GM12878 (cell line): ENCODE measurements at places on chromosomes 7 and 10.

GRCh38 chr7:73704640-73705550 lies 14.6 kb downstream of the STX1A start:
- H3K36me3 ChIP-seq = no peaks in the 10 kb centered on the region; the same call in 1 of the 2 replicates
- H3K27ac ChIP-seq = no peak overlapping the region
- no peak for DNase-seq
- no peaks in the 10 kb centered on the region for H3K27me3 ChIP-seq

GRCh38 chr10:47332371-47332770 lies 10.1 kb downstream of the GDF2 start:
- no peaks in the 10 kb centered on the region; the same call in 1 of the 2 replicates for H3K27me3 ChIP-seq
- H3K27ac ChIP-seq = no peak overlapping the region
- H3K4me3 ChIP-seq = no peak overlapping the region

- H3K36me3 ChIP-seq = no peaks in the 10 kb centered on the region
- H3K27me3 ChIP-seq = no peaks in the 10 kb centered on the region
- H3K27ac ChIP-seq = no peak overlapping the region
- no peak overlapping the region for H3K4me3 ChIP-seq
These were observed 64.9 kb downstream of the MYOF start for GRCh38 chr10:93417266-93417665.

DNA sequence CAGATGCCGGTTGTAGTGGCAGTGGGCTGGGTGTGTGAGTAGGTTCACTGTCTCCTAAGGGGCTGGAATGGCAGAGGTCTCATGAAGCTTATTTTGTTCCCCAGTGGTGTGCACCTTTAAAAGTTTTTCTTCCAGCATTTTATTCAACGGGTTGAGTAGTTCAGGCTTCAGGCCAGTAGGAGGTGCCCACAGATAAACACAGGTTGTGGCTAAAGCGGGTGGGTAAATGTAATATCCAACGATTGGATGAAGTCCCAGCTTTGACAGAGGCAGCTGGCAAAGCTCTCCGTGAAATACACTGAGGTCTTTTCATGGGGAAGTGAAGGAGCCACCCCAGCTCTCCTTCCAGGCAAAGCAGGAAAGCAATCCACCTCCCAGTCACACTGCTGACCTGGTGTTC lies 339.8 kb upstream of the LRRTM3 start:
- H3K4me1 ChIP-seq = no peaks in the 10 kb centered on the region
- H3K36me3 ChIP-seq = no peaks in the 10 kb centered on the region
- no peak overlapping the region for H3K4me3 ChIP-seq
- DNase-seq = no peak
- H3K27ac ChIP-seq = no peak overlapping the region

DNA sequence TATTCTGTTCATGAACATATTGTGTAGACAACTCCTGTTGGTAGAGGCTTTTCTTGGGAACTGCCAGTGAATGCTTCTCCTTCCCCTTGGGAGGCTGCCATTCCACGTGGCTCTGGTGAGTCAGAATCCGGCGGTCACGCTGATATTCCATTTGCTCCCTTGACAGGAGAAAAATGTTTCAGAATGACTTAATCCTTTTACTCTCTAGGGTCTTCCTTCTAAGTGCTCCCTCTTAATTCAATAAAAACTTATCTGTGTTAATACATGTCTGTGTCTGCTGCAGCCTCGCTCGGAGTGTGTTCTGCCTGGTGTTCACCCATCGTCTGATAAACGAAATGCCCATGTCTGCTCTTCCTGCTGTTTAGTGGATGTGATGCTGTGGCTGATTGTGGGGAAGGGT lies 278.6 kb downstream of the ARHGAP12 start:
- DNase-seq = no peak
- H3K27ac ChIP-seq = no peak overlapping the region
- no peak overlapping the region for H3K4me3 ChIP-seq

GRCh38 chr7:42226354-42226941 lies 10.6 kb downstream of the GLI3 start:
- H3K36me3 ChIP-seq = no peaks in the 10 kb centered on the region
- no peaks in the 10 kb centered on the region for H3K4me1 ChIP-seq
- no peak for DNase-seq
- no peaks in the 10 kb centered on the region; the same call in 1 of the 2 replicates for H3K27me3 ChIP-seq
- no peak overlapping the region for H3K4me3 ChIP-seq
- H3K27ac ChIP-seq = no peak overlapping the region

DNA sequence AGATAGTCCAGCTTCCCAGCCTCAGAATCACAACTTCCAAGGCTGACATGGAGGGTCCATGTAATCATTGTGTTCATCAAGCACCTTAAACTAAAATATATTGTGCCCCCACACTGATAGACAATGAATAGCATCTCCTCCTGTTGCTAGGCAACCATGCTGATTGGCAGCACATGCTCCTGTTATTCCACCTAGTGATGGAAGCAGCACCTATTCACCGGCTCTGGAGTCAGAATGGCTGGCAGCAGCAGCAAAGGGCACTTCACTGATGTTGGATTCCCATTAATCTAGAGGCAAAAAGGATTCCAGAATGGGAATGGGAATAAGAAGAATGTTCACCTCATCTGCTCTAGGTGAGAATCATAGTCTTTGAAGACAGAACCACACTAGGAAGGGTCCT lies 55.0 kb downstream of the RELN start:
- H3K4me3 ChIP-seq = no peak overlapping the region
- H3K4me1 ChIP-seq = no peaks in the 10 kb centered on the region
- H3K36me3 ChIP-seq = no peaks in the 10 kb centered on the region
- no peaks in the 10 kb centered on the region; the same call in 1 of the 2 replicates for H3K27me3 ChIP-seq
- DNase-seq = no peak

DNA sequence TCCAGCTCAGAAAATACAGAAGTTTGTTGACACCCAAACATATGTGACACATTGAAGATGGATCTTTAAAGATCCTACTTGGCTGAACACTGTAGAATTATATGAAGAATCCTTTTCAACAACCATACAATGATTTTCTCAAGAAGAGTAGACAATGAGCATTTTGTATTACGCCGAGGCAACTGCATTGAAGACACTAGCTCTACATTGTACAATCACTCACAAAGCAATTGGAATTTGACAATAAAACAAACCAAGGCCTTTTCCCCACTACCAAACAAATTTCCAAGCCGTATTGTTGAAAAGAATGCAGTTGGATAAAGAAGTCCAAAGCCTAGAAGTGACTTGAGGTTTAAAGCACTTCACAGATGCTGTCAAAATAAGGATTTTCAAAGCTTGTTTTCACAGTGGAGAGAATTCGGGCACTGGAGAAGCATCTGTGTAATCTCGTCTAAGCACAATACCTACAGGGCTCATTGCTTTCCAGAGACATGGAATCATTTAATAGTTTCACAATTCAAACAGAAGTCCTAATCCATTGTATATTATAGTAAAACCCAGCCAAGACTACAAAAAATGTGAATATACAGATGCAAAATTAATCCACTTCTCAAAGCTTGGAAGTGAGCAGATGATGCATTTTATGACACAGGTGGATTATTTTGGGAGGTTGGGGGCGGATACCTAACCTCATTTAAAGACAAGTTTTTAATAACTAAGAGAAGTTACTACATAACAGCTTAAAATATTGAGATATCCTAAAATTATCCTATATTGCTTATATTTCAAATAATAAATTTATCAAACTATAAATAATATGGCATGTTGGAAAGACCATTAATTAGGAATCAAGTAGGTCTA lies 78.6 kb downstream of the SORCS1 start:
- DNase-seq = no peak
- H3K27me3 ChIP-seq = no peaks in the 10 kb centered on the region
- H3K4me1 ChIP-seq = no peaks in the 10 kb centered on the region

DNA sequence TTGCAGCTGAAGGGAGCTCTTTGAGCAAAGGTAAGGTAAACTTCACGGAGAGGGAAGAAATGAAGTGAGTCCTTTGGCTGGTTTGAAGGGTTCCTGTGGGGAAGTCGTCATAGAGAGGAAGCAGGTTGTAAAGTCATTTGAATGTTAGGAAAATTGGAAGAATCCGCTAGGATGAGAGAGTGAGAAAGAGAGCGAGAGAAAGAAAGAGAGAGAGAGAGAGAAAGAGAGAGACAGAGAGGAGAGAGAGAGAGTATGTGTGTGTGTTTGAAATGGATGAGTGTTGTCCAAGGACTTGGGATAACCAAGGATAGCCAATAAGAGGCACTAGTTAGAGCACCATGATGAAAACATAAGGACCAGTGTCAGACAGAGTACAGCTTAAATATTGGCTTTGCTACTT lies 43.1 kb downstream of the FEZF1 start:
- no peak overlapping the region for H3K4me3 ChIP-seq
- H3K27me3 ChIP-seq = no peaks in the 10 kb centered on the region
- no peak overlapping the region for H3K27ac ChIP-seq
- no peak for DNase-seq
- H3K36me3 ChIP-seq = no peaks in the 10 kb centered on the region

GRCh38 chr10:126264102-126265018 lies 123.9 kb downstream of the ADAM12 start:
- no peak for DNase-seq
- H3K4me3 ChIP-seq = no peak overlapping the region
- no peak overlapping the region for H3K27ac ChIP-seq
- no peaks in the 10 kb centered on the region for H3K27me3 ChIP-seq
- no peaks in the 10 kb centered on the region for H3K36me3 ChIP-seq
- H3K4me1 ChIP-seq = no peaks in the 10 kb centered on the region

DNA sequence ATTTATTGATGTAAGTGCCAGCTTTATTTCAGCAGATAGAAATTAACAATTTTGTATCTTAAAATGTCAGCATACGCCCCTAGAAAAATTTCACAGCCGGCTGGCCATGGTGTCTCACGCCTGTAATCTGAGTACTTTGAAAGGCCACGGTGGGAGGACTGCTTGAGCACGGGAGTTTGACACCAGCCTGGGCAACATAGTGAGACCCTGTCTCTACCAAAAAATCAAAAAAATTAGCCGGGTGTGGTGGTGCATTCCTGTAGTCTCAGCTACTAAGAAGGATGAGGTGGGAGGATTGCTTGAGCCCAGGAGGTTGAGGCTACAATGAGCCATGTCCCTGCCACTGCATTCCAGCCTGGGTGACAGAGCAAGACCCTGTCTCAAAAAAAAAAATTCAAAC lies 14.1 kb downstream of the GTF2I start:
- H3K27ac ChIP-seq = no peak overlapping the region
- H3K36me3 ChIP-seq = peaks cover 17% of the 10 kb centered on the region
- no peaks in the 10 kb centered on the region for H3K27me3 ChIP-seq
- H3K4me1 ChIP-seq = peaks cover 3% of the 10 kb centered on the region; the same call in 1 of the 2 replicates

- H3K27ac ChIP-seq = no peak overlapping the region
- peaks cover 5% of the 10 kb centered on the region for H3K4me1 ChIP-seq
- peak overlapping the region; percentile 73 for H3K4me3 ChIP-seq
- no peaks in the 10 kb centered on the region for H3K36me3 ChIP-seq
- DNase-seq = no peak
These were observed 622 bp downstream of the WNT16 start for GRCh38 chr7:121329191-121330052.

GRCh38 chr10:91220954-91221675 lies 652 bp downstream of the PCGF5 start:
- H3K36me3 ChIP-seq = no peaks in the 10 kb centered on the region
- H3K27ac ChIP-seq = peak overlapping the region; percentile 84
- no peak for DNase-seq
- peaks cover 10% of the 10 kb centered on the region; the same call in 1 of the 2 replicates for H3K4me1 ChIP-seq
- H3K4me3 ChIP-seq = peak overlapping the region; percentile 99

GRCh38 chr10:119023553-119023868 lies 6.0 kb upstream of the NANOS1 start:
- DNase-seq = no peak
- H3K27ac ChIP-seq = no peak overlapping the region

- no peaks in the 10 kb centered on the region for H3K4me1 ChIP-seq
- no peak overlapping the region for H3K4me3 ChIP-seq
- no peak overlapping the region for H3K27ac ChIP-seq
- H3K36me3 ChIP-seq = no peaks in the 10 kb centered on the region
- DNase-seq = no peak
- no peaks in the 10 kb centered on the region for H3K27me3 ChIP-seq
These were observed 49.3 kb downstream of the TPK1 start for GRCh38 chr7:144786522-144786921.

DNA sequence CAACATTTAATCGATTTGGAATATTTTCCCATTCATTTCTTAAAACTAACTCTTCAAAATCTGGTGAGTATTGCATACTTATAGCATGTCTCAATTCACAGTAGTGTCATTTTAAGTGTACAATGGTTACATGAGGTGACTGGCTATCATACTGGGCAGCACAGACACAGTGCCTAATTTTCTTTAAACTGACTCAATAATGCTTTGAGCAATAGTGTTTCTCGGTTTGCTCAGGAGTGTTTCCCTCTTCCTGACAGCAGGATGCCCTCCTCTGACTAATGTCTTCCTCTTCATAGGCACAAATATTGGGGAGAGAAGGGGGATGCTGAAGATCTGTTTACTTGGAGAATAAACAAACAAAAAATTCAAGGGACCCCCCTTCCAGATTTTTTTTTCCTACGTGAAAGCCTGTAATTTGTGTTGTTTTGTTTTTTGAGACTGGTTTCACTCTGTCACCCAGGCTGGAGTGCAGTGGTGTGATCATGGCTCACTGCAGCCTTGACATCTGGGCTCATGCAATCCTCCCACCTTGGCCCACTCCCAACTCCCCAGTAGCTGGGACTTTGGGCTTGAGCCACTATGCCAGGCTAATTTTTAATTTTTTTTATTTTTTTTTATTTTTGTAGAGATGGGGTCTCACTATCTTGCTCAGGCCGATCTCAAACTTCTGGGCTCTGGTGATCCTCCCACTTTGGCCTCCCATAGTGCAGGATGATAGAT lies 2.2 kb downstream of the MRC1 start:
- 0 out of 2 replicates have a peak, but pooled peaks cover 5% of the 10 kb centered on the region for H3K27me3 ChIP-seq
- no peak overlapping the region for H3K27ac ChIP-seq
- DNase-seq = no peak
- no peak overlapping the region for H3K4me3 ChIP-seq
- H3K36me3 ChIP-seq = no peaks in the 10 kb centered on the region

DNA sequence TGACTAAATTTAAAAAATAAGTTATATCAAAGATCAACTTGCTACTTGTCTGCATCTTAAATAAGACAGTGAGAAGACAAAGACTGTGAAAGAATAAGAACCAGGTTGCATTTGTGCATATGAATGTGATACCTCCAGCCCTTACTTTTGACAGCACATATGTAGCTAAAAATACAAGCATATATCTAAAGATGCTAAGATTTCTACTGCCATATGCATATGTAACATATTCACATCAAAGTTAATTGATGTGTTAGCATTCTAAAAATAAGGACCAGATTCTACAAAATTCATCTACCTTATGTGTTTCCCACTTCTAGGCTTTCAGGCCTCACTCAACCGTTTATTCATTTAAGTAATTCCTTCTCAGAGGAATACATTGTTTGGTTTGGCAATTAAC lies 1120.3 kb upstream of the LRRTM3 start:
- no peaks in the 10 kb centered on the region for H3K4me1 ChIP-seq
- H3K27ac ChIP-seq = no peak overlapping the region

GRCh38 chr7:136976504-136977251 lies 108.2 kb downstream of the CHRM2 start:
- no peak overlapping the region for H3K4me3 ChIP-seq
- no peak for DNase-seq
- H3K27ac ChIP-seq = no peak overlapping the region
- no peaks in the 10 kb centered on the region for H3K27me3 ChIP-seq
- H3K36me3 ChIP-seq = no peaks in the 10 kb centered on the region
- no peaks in the 10 kb centered on the region for H3K4me1 ChIP-seq
